Hematopoietic multipotent progenitor cell treated with erythropoietin and hydrocortisone succinate and interleukin-3 and kit ligand, for 17 days (in vitro differentiated cells): ENCODE measurements at places on chromosomes 1 and 21.

DNA sequence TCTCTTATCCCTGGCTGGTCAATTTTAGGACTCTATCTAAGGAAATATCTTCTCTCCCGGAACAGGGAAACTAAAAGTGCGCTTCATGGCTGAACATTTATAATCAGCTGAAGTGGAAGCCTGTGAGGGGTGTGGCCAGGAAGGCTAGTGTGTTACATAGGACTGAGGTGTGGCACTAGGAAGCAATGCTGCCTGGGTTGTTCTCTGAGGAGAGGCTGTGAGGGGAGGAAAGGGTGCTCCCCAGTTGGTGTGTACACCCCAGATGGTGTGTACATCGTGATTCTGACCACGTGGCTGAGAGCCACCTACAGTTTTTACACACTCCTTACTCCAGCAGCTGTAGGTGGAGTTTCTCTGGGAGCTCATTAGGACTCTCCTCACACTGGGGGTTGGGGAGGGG lies 16.3 kb downstream of the NTPCR start:
- no peak for DNase-seq

DNA sequence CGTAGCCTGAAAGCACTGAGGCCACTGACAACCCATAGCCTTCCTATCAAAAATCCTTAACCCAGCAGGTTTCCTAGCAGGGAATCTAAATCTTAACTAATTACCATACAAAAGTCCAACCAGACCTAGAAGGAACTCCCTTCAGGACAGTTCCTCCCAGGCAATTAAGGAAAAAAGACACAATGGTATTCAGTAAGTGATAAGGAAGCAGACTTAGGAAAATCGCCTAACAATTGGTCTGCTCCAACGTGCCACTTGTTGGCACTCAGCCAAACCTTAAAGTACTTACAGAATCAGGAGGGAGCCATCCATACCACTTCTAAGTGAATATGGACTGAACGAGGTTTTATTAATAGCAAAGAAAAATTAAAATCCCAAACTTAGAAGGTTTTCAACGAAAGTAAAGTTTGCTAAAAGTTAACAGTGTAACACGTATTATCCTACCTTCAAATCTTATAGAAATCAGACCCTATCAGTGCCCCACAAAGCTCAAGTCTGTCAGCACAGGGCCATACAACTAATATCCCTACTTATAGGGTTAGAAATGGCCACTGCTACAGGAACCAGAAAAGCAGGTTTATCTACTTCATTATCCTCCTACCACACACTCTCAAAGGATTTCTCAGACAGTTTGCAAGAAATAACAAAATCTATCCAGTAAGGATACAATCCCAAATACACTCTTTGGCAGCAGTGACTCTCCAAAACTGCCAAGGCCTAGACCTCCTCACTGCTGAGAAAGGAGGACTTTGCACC lies 29.0 kb downstream of the SPATA6 start:
- no peak for DNase-seq

DNA sequence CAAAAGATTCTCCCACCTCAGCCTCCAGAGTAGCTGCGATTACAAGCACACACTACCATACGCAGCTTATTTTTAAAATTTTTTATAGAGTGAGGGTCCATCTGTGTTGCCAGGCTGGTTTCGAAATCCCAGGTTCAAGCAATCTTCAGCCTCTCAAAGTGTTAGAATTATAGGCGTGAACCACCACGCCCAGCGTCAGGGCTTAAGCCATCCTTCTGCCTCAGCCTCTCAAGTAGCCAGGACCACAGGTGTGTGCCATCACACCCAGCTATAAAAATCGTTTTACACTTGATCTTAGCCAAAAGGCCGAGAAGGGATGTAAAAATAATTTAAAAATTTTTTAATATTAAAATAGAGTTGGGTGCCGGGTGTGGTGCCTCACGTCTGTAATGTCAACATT lies 4.3 kb upstream of the SLC25A33 start:
- no peak for DNase-seq

DNA sequence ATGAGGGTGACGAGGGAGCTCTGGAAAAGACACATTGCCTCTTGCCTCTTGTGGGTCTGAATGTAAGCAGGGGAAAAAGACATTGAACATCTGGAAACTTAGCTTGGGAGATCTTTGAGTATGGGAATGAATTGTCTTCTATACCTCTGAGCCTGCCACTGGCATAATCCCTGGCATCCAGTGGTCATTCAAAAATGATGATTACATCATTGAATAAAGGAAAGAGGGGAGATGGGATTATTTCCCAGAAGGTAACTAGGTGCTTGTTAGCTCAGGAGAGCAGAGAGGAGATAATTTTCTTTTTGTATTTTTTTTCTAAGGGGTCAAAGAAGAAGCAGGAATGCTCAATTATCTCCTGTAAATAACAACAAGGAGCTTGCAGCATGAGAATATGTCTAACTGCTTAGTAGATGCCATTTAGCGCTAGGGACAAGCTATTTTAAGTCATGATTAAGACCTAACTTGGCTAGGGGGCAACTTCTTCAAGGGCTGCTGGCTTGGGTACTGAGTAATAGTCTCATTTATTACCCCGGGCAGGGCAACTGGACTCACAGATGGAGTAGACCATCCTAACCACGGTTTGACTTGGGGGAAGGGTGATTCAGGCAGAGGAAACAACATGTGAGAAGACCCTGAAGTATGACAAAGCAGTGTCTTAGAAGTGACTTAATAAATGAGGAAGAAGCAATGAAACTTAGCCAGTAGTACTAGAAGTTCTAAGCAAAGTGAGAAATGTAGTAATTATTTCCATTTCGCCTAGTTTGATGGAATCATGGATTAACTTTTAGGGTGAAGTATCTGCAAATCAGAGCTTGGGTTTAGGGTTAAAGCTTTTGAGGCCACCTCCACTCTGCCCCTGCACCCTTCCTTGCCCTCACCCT lies 11.0 kb upstream of the XCL2 start:
- DNase-seq = no peak

DNA sequence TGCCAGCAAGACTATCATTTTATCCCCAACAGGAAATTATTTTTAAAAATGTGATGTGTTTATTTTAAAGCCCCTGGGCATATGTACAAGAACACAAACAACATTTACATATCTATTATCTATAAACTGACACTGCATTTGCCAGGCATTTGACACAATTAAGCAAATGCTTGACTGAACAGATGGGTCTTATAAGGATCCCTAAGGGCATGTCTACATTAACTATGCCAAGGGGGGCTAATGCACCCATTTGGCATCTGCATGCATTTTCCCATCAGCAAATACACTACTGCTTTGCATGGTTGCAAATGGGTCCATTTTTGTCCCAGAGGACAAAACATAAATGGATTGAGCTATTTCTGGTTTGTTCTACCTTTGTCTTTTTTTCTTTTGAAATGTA lies 884.8 kb upstream of the B3GALT2 start:
- DNase-seq = no peak

- no peak for DNase-seq
Measured at GRCh38 chr1:167717351-167717750, 4.4 kb upstream of the MPZL1 start.

GRCh38 chr21:45256912-45257672 lies 30.6 kb downstream of the POFUT2 start:
- no peak for DNase-seq

DNA sequence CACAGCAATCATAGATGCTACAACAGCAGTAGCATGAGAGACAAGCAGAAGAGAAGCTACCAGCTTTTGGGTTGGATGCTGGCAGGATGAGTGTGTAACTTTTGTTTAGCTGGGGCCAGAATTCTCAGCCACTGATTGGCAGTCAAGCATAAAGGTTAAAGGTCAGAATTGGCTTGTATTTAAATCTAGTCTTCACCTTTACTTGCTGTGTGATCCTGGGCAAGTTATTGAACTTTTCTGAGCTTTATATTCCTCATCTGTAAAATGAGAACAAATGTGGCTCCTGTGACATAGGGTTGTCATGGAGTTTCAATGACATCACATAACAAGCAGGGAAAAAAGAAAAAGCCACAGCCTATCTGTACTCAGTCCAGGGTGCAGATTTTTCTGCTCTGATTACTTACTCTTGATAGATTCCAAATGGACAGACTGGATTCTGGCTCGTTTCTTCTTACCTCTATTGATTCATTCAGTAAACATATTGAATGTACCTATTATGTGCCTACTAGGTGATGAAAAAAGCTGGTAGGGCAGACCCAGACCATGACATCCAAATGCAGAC lies 2.8 kb upstream of the AZIN2 start:
- DNase-seq = no peak

DNA sequence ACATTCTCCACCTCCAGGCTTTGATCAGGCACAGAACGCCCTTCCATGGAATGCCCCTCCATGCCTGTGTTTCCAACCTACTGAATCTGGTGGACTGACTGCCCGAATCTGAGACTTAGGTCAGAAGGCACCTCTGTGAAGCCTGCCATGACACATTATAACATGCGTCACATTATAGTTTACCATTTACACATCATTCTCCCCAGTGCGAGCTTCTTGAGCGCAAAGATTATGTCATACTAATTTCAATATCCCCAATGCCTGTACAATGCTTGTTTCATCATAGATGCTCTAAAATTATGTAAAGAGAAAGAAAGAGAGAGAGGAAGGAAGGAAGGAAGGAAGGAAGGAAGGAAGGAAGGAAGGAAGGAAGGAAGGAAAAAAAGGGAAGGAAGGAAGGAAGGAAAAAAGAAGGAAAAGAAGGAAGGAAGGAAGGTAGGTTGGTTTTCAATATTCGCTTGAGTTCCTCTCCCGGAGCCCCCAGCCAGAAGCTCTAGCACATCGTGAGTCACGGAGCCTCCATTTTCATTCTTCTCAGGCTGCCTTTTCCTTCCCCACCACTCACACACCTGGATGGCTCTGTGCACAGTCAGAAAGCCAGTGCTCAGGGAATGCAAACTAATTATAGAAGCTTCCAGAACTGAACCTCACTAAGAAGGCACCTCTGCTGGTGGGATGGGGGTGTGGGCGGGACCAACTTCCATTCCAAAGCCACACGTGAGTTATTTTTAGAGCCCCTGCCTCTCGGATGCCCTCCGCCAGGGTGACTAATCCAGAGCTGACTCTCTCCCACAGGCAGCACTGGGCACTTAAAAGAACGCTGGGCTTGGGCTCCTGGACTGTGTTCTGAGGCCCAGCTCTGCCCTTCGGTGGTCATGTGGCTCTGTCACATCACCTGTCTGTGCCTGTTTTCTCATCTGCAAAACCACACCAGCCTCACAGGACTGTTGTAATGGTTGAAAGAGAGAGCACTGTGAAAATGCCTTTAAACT lies 27.4 kb downstream of the LAMB3 start:
- DNase-seq = no peak

DNA sequence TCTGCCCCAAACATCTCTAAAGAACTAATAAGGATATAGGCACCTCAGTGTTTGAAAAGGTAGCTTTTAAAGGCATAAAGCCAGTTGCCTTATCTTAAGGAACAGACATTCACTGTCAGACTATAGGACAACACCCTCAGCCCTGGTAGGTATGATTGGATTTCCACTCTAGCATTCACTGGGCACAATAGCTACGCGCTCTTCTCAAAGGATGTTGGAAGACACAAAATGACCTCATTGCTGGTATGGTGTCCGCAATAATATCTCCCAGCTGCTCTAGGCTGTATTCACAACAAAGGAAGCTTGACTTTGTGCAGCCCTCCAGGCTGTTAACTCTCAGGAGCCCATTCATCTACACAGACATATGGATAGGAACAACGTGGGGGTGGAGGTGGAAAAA lies 119.4 kb upstream of the CXADR start:
- DNase-seq = no peak

- no peak for DNase-seq
Measured at GRCh38 chr1:24951337-24951736, 21.3 kb upstream of the RUNX3 start.

DNA sequence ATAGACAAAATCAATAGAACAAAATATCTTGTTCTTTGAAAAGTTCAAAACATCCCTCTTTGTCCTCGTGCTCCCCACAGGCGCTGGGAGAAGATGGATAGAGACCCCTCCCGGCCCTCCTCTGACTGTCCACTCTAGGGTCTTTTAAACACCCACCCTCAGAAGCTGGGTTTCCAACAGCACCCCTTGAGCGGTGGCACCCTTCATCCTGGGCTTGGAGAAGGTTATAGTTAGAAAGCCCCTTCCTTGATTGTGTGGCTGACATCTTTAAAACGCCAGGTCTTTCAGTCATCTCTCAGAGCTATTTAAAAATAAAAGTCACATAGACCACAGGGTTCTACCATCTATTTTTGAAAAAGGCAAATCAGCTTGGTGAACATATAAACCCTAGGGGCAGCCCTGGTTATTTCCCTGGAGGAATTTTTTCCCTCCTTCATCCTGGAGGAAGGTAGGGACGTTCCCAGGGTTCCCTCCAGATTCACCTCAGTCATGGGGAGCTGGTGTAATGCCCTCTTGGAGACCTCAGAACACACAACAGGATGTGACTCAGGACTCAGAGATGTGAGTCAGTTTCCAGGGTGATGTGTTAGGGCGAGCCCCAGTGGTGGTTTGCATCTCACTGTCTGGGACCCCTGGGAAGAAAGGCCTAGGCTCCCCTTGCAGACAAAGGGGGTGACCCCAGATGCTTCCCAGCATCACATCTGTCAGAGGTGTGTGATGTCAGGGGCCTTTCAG lies 138.5 kb downstream of the CLIC6 start:
- no peak for DNase-seq

DNA sequence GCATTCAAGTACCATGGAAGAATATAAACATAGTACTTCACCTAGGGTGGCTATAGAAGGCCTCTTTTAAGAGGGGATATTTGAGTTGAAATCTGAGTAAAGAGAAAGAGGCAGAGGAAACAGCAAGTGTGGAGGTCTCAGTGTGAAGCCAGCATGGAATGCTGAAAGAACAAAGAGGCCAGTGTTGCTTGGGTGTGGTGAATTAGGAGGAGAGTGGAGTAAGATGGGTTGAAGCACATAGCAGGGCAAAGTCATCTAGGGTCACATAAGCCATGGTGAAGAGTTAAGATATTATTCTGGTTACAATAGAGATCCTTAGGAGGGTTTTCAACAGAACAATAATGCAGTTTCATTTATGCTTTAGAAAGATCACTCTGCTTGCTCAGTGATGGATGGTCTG lies 37.5 kb downstream of the C1orf141 start:
- no peak for DNase-seq

DNA sequence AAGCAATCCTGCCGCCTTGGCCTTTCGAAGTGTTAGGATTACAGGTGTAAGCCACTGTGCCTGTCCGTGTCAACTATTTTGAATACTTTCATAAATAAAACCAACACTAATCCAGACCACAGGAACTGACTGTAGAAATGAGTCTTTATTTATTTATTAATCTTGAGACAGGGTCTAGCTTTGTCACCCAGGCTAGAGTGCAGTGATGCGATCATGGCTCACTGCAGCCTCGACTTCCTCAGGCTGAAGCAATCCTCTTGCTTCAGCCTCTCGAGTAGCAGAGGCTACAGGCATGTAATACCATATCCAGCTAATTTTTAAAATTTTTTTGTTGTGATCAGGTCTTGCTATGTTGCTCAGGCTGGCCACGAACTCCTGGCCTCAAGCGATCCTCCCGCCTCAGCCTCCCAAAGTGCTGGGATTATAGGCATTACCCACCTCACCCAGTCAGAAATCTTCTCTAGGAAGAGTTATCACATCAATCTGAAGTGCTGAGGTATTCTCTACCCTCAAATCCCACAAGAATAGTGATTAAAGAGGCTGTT lies 21.7 kb upstream of the CPLANE2 start:
- no peak for DNase-seq

GRCh38 chr1:85058311-85058710 lies 10.0 kb upstream of the MCOLN3 start:
- DNase-seq = no peak
